ENCODE measurements at places on chromosomes 5 and 9.

DNA sequence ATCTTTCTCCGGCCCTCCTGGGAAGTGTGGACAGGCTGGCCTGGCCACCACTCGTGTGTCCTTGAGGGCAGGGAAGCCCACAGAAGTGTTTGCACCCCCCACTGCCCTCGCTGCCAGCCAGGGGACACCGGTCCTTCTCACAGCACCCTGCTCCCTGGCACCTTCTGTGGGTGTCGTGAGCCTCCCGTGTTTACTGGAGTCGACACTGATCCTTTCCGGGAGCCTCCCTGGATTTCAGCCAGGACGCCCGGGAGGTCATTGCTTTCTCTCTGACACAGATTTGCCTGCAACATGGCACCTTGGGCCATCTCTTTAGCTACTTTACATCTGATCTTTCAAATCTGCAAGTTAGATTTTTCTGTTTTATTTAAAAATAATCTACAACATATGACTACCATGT lies 120.4 kb upstream of the CACNA1B start:
- DNase-seq = no peak

- no peak for DNase-seq
Observed at GRCh38 chr9:84827216-84827765, 157.8 kb downstream of the NTRK2 start.

GRCh38 chr9:80218328-80218727 lies 646.6 kb downstream of the TLE4 start:
- DNase-seq = no peak

DNA sequence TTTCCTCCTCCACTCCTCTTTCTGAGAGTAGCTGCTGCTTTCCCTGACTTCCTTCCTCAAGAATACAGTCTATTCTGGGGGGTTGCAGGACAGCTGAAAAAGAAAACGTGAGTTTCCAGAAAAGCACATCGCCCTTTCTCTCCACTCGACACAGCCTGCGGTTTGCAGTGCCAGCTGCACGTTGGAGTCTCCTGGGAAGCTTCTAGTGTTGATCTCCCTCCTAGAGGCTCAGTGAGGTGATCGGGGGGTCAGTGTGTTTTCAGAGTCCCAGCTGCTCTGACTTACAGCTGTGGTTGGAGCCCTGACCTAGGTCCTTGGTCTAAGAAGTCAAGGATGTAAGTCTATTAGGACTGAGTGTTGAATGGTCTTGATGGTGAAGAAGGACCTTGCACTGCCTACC lies 25.0 kb upstream of the SUSD3 start:
- DNase-seq = no peak

GRCh38 chr5:68115584-68115983 lies 100.0 kb upstream of the PIK3R1 start:
- no peak for DNase-seq

GRCh38 chr5:175860531-175861045 lies 10.8 kb upstream of the CPLX2 start:
- DNase-seq = peak; percentile 80

GRCh38 chr9:122122903-122123632 lies 30.0 kb upstream of the TTLL11 start:
- peak; percentile 39 for DNase-seq

DNA sequence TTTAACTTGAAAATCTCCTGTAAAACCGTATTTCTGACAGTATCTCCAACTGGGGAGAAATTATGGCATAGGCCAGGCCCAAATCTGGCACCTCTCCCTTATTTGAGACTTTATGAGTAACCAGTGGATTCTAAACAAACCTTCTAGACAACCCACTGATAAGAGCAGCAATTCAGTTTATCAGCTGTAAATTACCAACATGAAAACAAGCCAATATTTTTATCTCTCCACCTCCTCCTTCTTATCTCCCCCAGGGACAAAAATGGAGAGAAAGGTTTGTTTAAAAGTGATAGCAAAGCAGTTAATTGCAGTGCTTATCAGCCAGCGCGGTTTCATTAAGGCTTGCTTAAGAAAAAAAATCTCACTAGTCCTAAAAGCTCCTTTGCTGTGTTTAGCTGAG lies 53.8 kb downstream of the KCNV2 start:
- no peak for DNase-seq

GRCh38 chr9:91920630-91921350 lies 29.2 kb downstream of the ROR2 start:
- DNase-seq = no peak

GRCh38 chr5:14783691-14784090 lies 87.9 kb downstream of the ANKH start:
- DNase-seq = no peak

DNA sequence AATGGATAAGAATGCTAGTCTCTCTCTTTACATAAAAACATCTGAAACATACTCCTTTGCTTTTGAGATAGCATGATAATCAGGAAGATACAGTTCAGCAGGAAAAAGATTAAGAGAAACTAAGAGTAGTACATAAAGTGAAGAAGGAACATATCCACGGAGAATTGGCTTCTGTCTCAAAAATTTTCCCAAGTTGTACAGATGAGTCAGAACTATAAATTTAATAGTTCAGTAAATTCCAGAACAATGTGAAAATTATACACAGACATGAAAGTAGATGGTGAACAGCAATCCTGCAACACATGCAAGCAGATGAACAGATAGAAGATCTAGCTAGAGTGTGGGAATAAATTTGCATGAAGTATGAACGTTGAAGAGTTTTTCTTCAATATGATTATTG lies 691.4 kb upstream of the RIOK2 start:
- DNase-seq = no peak

GRCh38 chr5:172740428-172741205 lies 30.4 kb downstream of the DUSP1 start:
- peak; percentile 47 for DNase-seq

DNA sequence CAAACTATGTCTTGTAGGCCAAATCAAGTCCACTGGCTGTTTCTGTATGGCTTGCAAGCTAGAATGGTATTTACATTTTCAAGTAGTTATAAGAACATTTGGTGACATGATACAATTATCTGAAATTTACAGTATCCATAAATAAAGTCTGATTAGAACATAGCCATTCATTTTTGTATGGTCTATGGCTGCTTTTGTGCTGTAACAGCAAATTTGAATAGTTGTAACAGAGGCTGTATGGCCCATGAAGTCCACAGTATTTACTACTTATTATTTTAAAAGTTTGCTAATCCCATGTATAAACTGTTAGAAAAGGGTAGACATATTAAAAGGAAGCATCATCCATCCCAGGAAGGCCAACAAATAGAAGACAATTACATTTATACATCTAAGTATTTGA lies 17.7 kb downstream of the DHX29 start:
- no peak for DNase-seq

- DNase-seq = no peak
Observed at GRCh38 chr5:3198074-3198449, 397.6 kb upstream of the IRX1 start.

DNA sequence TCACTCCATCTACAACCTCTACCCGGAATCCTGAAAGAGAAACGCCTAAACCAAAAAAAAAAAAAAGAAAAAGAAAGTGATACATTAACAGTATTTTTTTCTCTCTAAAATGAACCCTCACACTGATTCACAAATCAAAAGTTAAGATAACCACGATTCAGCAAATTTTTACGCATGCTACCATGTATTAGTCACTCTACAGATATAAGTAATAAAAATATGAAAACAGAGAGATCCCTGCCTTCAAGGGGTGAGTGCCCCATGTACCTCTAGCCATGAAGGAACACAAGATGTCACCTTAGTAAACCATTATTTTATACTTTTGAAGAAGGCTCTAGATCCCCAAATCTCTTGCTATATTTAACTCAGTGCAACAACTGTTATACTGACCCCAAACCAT lies 33.4 kb downstream of the CEMIP2 start:
- DNase-seq = no peak

DNA sequence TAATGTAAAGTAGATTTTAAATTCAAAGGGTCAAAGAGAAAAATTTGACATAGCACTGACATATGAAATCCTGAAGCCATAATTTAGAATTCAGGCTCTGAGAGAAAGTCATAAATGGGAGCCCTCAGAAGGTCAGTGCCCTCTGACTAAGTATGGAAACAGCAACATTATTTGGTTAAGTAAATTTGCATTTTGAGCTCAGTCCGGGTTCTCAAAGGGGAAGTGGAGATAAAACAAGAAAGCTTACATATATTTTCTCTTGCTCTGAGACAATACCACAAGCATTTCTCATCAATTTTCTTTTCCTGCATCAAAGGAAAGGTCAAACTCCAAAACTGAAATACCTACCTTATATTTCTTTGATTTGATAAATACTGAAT lies 348.0 kb downstream of the SEMA5A start:
- no peak for DNase-seq

DNA sequence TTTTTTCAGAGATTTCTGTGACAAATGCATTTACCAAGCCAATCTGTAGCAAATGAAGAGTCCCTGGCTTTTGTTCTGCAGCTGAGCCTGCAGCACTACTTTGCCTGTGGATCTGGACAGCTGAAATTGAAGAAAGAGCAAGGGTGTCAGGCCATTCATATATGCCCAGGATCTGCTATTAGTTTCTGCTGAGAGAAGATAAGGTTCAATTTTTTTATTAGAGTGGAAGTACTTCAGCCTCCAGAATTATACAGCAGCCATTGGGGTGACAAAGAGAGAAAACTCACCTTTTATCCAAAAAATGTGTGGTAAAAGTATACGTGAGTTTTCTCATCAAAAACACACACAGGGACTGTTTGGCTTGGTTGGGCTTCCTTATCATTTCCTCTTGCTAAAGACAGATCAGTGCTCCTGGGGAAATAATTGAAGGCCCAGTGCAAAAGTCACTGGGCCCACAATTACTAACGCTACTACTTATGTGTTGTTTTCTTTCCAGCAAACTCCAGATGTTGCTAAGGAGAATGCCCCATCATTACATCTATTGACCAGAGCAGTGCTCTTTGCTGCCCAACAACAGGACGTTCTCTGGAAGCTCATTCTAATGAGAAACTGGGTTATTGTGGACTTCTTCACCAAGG lies 138.6 kb downstream of the CEMIP2 start:
- DNase-seq = no peak

DNA sequence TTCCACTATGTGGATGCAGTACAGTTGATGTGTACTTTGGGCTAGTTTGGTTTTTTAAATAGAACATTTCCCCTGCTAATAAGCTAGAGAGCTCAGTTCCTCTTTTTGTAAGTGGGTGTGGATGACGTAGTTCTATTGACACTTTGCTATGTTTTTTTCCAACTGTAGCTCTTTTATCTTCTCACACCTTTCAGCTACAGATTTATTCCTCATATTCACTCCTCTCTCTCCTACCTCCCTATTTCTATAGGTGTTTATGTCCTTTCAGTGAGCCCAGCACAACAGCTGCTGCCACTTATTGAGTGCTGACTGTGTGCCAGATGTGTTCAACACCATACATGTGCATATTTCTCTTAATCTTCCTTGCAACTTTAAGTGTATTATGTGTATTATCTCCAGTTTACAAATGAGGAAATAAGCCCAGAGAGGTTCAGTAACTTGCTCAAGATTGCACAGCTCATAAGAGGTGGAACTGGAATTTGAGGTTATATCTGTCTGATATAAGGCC lies 215.7 kb downstream of the SEMA6A start:
- DNase-seq = no peak

GRCh38 chr9:13929013-13929412 lies 384.9 kb downstream of the NFIB start:
- no peak for DNase-seq

DNA sequence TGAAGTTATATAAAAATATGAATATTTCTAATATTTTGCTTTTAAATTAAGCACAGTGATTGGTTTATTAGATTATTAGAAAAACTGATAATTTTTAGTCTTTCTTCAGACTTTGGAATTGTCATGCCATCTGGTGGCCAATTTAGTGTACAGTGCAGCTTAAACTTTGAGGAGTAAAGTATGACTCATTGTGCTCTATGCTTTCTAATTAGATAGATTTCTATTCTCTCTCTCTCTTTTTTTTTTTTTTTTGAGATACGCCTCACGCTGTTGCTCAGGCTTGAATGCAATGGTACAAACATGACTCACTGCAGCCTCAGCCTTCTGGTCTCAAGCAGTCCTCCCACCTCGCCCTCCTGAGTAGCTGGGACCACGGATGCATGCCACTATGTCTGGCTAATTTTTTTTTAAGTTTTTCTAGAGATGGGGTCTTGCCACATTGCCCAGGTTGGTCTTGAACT lies 42.1 kb upstream of the GPR21 start:
- peak; percentile 65 for DNase-seq

- DNase-seq = no peak
Observed at GRCh38 chr9:102778746-102779145, 216.4 kb upstream of the CYLC2 start.

DNA sequence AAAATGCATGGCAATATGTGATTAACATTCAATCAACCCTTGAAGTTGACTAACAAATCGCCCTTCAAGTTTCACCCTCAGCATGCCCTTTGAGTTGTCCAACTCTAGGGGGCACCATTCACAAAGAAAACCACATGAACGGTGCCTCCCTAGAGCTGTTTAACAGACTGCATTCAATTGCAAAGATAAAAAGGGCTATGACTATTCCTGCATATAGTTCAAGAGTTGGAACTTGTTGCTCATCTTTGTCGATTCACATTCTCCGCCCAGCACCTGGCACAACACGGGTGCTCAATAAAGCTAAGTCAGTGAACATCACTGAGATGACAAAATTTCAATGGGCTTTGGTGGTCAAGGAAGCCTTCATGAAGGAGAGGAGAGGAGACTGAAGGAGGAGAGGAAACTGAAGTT lies 69.6 kb upstream of the SLC30A5 start:
- peak; percentile 50 for DNase-seq

DNA sequence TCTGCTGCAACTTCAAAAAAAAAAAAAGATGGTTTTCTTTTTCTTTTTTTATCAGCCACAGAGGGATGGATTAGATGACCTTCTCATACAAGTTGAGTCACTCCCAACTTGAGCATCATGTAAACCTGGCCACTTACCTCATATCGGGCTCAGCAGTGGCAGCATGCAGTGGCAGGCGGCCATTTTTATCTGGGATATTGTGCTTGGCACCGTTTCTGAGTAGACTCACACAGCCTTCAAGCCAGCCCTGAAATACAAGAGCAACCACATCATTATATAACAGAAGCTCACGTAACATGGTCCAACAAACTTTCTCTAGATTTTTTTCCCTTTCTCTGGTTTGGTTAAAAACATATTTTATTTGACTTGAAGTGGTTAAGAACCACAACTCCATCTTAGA lies 62.6 kb downstream of the ANKRD55 start:
- no peak for DNase-seq

- DNase-seq = no peak
Observed at GRCh38 chr5:77102549-77102948, 15.5 kb upstream of the ZBED3 start.

GRCh38 chr9:38707885-38708637 lies 11.9 kb downstream of the FAM240B start:
- peak; percentile 27 for DNase-seq

- DNase-seq = no peak
Observed at GRCh38 chr5:13278811-13279210, 665.7 kb downstream of the DNAH5 start.

DNA sequence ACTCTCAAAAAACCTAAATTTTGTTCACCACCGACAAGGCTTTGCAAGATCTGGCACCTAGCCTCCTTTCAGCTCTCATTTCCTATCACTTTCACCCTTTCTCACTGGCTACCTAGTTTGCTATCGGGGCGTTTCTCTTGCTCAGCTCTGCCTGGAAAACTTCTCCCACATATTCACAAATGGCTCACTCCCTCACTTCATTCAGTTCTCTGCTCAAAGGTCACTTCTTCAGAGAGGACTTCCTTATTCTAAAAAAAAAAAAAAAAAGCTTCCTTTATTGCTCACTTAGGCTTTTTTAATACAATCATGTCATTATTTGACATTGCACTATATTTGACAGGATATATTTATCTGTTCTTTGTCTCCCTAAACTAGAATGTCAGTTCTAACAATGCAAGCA lies 2.1 kb upstream of the SLC25A46 start:
- DNase-seq = no peak

GRCh38 chr5:150624334-150625163 lies 15.9 kb upstream of the SYNPO start:
- peak; percentile 39 for DNase-seq

Data from SW480 (cell line).